ENCODE measurements at places on chromosomes 3 and 15. TPM values are rescaled to one million over a fixed set of nuclear protein-coding genes. Genes with fewer than 3 reads are reported as not detected.

DNA sequence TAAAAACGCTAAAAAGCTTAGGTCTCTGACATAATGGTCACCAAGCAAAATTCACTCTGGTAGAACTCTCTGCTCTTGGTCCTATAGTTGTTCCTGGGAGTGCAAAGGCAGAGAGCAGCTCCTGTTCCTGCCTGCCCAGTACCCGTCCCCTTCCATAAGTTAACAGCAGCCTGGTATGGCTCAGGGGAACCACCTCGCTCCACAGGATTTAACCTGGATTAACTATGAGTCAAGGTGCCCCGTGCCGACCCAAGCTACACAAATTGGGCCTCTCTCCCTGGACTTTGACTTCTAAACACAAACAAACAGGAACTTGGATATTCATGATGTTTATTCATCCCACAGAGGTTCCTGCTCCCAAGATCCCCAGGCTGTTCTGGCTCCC lies 32.1 kb downstream of the SCAP start:
- DNase-seq, result no peak

DNA sequence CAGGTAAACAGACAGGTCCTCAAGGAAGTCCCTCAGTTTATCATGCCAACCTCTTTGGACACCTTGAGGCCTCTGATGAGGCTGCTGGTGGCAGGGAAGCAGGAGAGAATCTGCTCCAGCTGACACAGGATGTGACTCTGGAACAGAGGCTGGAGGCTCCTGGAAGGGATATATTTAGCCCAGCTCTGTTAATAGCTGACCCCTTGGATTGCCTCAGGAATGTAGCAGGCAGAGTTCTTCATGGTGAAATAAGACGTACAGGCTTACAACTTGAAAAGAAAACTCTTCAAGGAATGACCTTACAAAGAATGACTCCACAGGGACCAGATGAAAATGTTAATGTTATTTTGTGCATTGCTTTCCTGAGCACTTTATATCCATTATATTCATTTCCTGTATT lies 90.5 kb downstream of the AQP9 start:
- DNase-seq, result no peak

DNA sequence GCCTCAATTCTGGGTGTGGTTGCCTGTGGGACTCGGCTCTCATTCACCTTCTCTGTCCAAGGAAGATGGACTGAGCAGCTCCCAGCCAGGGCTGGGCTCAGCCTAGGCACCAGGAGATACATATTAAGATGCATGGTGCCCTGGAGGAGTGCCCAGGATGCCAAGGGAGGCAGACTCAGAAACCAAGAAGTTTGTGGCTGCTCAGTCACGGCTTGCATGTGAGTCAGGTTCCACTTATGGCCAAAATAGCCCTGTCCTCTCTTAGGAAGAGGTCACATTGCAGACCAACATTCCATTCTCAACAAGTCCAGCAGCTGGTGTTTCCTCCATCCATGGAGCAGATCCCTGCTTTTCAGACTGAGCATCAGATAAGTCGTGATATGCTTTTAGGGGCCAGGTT lies 21.8 kb downstream of the CDCP1 start:
- no peak for DNase-seq

DNA sequence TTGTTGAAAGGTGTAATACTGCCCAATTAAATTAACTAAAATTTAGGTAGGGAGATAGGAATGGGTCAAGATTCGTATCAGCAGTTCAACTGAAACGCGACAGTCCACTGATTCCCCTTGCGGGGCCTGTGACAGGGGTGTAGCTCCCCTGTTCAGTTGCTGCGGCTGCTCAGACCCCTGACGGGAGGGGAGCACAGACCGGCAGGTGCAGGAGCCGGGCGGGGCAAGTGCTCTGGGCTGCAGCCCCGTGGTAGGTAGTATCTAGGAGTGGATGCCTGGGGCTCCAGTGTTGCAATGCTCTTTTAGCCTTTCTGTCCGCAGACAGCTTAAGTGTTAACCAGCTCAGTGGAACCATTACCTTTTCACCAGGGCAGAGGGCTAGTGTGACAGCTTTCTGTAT lies 164.9 kb downstream of the ROBO2 start:
- no peak for DNase-seq

DNA sequence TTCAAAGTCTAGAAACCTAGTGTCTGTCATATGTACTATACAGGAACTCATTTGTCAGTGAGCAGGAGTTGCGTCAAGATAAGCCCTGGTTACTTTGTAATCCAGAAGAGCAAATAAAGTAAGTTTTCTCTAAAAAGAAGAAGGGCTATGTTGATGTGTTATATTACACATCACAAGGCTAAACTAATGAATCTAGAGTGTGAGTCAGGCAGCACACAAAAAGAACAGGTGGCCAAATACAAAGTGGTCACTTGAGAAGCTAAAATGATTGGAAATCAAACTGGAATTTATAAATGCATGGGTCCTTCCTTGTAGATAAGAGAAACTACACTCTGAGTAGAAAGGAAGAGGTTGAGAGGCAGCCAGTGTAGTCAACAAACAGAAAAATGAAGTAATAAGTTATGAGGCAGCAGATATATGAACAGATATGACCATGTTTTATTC lies 771.6 kb downstream of the DIPK2A start:
- no peak for DNase-seq

DNA sequence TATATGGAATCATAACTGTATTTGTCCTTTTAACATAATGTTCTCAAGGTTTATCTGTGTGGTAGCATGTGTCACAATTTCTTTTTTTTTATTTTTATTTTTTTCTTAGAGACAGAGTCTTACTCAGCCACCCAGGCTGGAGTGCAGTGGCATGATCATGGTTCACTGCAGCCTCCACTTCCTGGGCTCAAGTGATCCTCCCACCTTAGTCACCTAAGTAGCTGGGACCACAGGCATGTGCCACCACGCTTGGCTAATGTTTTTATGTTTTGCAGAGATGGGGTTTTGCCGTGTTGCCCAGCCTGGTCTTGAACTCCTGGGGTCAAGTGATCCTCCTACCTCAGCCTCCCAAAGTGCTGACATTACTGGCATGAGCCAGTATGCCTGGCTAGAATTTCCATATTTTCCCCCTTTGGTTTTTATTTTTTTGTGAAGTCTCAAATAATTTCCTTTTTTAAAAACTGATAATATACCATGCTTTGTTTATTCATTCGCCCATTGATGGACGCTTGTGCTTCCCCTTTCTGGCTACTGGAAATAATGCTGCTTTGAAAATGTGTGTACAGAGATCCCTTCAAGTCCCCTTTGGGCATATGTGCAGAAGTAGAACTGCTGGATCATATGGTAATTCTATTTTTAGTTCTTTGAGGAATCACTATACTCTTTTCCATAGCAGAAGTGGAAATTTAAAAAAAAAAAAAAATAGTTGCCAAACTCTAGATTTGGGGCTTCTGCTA lies 28.4 kb downstream of the TMEM40 start:
- no peak for DNase-seq

GRCh38 chr3:130529486-130530215 lies 12.7 kb downstream of the COL6A6 start:
- DNase-seq, result no peak

The CLDN16 gene
- not detected for total RNA-seq

The SLC7A14 gene
- not detected for total RNA-seq

The CTDSPL gene
- 0.69 TPM for total RNA-seq

The AADACL2 gene
- total RNA-seq, result not detected

The PLSCR5 gene
- total RNA-seq, result not detected
